ENCODE measurements at places on chromosomes 4 and X.
A peak's percentile ranks its signal among the peaks of the same experiment; 100 is the strongest.

DNA sequence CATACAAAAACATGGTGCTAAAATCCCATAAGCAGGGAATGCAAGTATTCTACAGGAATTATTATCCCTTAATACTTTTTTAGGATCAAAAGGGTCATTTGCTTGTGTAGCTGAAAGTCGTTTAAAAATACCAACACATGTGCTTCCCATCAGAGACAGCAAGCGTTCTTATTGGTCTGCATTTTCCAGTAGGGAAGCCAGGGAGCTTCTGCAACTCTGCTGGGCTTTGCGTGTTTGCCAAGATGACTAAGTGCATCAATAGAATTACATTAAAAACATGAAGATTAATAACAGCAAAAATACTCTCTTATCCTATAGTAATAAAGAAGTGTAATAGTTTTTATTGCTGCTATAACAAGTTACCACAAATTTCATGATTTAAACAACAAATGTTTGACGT, 111.2 kb downstream of the QDPR start:
- DNase-seq, result no peak

DNA sequence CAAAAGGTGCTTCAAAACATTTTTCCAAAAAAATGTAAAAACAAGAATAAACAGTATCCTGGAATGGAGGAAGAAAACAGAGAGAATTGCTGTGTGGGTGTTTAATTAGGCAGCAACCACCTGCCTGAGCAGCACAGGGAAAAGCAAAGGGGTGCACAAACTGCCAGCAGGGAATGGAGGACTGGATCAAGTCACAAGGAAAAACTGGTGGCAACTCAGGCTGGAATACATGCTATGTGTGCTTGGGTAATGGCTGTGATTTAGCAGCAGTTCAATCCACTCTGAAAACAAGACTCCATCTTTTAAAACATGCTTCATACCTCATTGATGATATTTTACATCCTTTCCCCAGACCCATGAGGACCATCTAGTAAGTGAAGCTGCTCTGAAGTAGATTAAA, 179.5 kb downstream of the HS6ST2 start:
- no peak for DNase-seq

- DNase-seq, result peak; percentile 21
These were observed 526.0 kb downstream of the MID1IP1 start for GRCh38 chrX:39327255-39327654.

DNA sequence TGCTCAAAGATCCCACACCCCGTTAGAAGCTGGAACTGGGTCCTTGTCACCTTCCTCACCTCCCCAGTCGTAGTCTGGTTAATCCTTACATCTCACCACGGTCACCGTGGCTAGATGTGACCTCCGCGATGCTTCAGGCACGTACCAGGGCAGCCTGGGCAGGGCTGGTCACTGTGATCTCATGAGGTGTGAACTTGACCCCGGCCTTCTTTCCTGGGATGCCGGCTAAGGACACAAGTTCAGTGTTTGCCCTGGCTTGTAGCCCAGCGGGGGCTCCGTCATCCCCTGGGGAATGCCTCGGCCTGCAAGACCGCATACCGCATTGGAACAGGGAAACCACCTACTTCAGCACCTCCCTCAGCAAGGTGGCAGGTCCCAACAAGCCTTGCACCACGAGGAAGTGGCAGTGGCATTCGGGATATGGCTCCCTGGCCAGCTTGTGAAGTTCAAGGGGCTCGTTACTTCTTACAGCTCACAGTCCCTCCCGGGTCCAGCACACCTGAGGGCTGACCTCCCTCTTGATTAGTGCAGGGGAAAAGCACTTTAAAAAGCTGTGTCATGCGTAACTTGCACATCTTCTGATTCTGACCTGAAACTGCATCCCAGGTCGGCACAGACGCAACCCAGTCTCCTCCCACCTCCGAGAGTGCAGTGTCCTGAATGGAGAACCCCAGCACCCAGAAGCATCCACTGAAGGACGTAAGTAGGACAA, 25.9 kb downstream of the NOP14 start:
- no peak for DNase-seq

- no peak for DNase-seq
These were observed 3.6 kb downstream of the GRSF1 start for GRCh38 chr4:70836081-70836480.

DNA sequence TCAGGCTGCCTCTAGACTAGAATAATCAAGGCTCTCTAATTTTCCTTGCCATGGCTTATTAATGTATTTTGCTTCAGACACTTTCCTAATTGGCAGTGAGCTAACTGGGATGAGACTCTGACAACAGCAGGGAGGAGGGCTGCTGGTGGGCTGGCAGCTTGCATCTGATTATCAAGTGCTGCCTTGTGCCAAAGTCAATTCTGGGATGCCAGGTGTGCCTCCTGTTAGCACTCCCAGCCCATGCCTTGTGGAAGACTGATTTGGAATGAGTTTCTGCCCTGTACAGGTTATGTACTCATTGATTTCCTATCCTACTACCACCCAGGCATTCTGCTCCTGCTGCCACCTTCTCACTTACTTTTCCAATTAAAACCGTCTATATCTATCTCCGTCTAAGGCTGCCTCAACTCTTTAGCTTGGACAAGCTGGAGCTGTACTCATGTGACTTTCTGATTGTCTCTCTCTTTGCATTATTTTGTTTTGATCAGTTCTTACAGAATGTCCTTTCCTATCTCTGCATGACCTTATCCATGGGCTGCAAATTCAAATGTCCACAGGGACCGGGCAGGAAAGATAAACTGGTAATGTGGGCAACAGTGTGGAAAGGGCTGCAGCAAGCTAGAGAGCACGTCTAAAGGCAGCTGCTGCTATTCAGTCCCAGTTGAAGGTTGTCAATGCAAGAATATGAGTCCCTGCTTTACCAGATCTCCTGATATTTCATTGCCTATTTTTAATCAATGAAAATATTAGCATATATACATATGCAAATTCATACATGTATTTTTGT, 112.6 kb downstream of the GABRA2 start:
- DNase-seq, result no peak

DNA sequence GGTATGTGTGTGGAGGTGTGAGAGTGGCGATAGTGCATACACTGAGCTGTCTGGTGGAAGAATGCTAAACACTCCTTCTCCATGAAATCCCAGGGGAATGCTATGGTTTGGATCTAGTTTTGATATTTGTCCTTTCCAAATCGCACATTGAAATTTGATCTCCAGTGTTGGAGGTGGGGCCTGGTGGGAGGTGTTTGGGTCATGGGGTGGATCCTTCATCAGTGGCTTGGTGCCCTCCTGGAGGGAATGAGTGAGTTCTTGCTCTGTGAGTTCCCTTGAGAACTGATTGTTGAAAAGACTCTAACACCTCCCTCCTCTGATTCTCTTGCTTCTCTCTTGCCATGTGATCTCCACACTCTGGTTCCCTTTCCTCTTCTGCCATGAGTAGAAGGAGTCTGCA, 114.1 kb upstream of the HHIP start:
- no peak for DNase-seq

DNA sequence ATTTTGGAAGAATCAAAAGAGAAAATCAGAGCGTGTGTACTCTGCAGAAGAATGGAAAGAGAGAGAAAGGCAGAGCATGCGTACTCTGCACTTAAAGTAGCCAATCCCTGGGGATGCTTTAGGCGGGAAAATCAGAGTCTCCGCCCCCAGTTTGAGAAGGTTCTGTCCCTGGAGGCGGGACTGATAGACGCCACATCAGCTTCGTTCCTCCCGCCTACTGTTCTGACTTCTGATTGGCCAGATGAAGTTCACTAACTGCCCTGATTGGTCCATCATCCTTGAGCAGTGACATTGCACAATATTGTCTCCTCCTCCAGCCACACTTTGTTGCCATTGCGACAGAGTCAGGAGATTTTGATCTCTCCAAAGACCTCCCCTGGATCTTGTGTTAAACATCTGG, 23.8 kb downstream of the SSX1 start:
- DNase-seq, result no peak

DNA sequence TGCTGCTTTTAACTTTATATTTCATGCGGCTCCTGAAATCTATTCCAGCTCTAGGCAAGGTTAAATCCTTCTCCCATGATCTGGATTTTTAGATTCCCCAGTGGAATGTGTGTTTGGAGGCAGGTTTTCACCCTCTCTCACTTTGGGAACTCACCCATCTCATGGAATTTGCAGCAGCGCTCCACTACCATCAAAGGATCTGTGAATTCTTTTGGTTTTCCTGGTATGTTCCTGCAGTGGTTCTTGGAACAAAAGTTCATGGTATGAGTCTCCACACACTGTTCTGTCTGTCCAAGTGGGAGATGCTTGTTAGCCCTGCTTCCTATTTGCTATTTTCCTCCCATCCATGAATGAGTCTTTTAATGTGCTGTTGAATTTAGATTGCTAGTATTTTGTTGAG, 14.0 kb downstream of the APOOL start:
- no peak for DNase-seq

DNA sequence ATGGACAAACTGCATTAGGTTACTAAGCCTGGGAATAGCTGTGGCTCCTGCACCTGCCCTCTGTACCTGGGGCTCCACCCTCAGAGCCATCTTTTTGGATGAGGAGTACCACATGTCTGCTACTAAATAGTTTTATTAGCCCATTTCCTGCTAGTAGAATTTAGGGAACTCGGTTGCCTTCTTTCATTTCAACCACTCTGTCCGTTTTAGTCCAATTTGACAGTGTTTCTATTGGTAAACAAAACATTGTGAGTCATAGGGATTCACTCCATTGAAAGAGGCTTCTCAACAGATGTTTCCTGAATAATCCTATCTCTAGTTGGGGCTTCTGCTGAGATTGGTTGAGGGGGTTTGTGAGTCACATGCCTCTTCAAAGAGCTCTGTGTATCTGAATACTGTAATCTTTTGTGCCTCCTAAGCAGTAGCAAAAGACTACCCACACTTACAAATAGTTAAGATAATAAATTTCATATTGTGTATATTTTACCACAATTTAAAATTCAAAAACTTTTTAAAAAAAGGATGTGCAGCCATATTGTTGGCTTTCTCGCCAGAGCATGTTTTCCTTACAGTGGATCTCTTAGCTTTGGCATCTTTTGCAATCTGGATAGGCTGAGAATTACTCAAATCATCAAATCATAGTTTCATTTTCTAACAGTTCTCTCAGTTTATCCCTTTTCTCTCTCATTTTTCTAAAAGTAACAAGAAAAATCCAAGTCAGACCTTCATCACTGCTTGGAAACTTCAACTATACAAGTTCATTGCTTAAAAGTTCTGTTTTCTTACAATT, 9.9 kb downstream of the FAM200B start:
- no peak for DNase-seq

GRCh38 chr4:185122681-185123345, 20.3 kb upstream of the SLC25A4 start:
- DNase-seq, result no peak

DNA sequence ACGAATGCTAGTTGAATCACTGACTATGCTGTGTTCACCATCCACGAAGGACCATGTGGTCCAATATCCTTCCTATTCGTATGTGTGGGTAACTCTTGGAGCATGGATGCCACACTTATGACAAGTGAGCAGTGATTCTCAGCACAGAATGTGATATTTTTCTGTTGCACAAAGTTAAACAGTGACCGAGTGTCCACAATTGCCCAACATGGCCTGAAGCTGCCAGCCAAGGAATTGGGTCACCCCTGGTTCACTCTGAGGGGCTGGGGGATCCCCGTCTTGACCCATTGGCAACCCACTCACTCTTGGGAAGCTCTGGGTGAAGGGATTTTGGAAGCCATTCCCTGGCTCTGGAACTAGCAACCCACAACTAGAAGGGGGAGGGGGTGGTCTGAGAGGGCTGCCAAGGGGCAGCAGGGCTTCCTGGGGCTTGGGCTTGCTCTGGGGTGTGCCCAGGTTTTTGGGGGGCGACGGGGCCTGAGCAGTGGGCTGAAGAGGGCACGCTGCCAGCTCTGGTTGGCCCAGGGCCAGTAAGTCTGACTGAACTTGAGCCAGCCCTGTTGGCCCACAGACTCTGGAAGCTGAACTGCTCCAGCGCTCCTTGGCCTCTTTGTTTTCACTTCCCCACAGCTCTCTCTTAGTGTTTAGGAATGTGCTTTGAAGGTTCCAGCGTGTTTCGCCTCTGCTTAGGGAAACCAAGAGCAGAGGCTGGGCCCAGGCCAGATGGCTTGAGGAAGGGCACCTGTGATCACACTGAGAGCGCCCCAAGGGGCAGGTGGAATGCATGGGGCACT, 43.1 kb upstream of the BCOR start:
- DNase-seq, result no peak

DNA sequence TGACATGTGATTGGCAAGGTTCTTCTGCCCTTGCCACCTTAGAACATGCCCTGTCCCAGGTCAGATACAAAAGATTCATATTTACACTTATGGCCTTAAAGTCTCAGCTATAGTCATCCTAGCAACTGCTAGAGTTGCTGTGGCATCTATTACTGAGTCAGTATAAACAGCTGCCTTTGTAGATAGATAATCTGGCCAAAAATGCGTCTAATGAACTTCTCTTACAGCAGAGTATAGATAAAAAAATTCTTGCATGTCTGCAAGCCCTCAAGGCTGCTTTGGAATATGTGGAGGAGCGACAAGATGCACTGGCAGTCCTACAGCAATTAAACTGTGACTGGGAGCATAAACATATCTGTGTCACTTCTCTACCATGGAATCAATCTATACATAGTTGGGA, 1209.7 kb upstream of the PABPC4L start:
- DNase-seq, result no peak

- DNase-seq, result no peak
These were observed 92.5 kb upstream of the SLC34A2 start for GRCh38 chr4:25563071-25563564.

- DNase-seq, result no peak
These were observed 101.4 kb upstream of the RAB40AL start for GRCh38 chrX:102835504-102836146.

DNA sequence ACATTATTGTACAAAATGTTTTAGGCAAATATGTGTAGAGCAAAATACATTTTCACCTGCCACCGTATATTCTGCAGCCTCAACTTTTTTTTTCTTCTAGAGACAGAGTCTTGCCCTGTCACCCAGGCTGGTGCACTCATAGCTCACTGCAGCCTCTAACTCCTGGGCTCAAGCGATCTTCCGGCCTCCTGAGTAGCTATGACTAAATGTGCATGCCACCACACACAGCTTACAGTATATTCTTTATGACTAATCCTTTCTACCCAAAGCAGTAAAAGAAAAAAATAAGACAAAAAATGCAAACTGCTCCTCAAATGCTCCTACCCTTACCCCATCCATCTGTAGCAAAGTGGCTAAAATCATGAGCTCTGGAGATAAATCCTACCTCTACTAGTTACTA, 426.3 kb downstream of the KCNIP4 start:
- no peak for DNase-seq

DNA sequence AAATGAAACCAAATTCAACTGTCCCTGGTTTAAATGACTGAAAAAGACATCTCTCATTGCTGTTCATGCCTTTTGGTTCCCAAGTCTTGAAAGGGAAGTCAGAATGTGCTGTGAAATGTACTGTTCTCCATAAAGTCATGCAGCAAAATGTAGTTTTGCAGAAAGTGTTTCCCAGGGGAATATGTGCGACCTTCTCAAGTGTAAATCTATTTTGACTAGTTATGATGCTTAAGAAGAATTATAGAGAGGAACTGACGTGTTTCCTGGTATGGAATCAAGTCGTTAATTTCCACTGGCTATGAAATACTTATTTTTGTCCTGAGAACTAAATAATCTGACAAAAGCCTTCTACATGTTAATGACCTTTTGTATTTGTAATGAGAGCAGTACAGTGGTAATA, 223.1 kb downstream of the CLCN4 start:
- no peak for DNase-seq

Data from central memory CD4-positive, alpha-beta T cell (primary cell).